ENCODE measurements at places on chromosomes 5 and 9. TPM values are rescaled to one million over a fixed set of nuclear protein-coding genes. Genes with fewer than 3 reads are reported as not detected.

The PKD2L2 gene
- total RNA-seq, result not detected

The CCL28 gene
- 18.0 TPM for total RNA-seq

The GBGT1 gene
- 4.0 TPM for total RNA-seq

The OR13C4 gene
- total RNA-seq, result not detected

The RANBP3L gene
- total RNA-seq, result not detected

The LCN6 gene
- not detected for total RNA-seq

The CDC20B gene
- 0.28 TPM for total RNA-seq

The IL9 gene
- not detected for total RNA-seq

The NPR3 gene
- total RNA-seq, result not detected

The FOXE1 gene
- total RNA-seq, result not detected

The SNX2 gene
- 43.0 TPM for total RNA-seq

The IL13 gene
- total RNA-seq, result 0.30 TPM

The PTPRD gene
- total RNA-seq, result not detected

The SPINK13 gene
- total RNA-seq, result not detected

The CMBL gene
- 2.8 TPM for total RNA-seq

The PHAX gene
- total RNA-seq, result 39.9 TPM

The HEMGN gene
- total RNA-seq, result 1.1 TPM

The RAD1 gene
- 30.6 TPM for total RNA-seq

The SLC6A19 gene
- not detected for total RNA-seq

The IL31RA gene
- not detected for total RNA-seq

The GNA14 gene
- total RNA-seq, result not detected

The CCL27 gene
- 0.43 TPM for total RNA-seq

The FOXD1 gene
- 0.14 TPM for total RNA-seq

The IFNB1 gene
- 0.37 TPM for total RNA-seq

The NSD1 gene
- total RNA-seq, result 101 TPM

The PCDHGA6 gene
- total RNA-seq, result 0.28 TPM

The CCL21 gene
- not detected for total RNA-seq

The EIF4E1B gene
- not detected for total RNA-seq

The IL3 gene
- total RNA-seq, result not detected

The GAS1 gene
- total RNA-seq, result 0.61 TPM

The SFXN1 gene
- 194 TPM for total RNA-seq

The ACSL6 gene
- total RNA-seq, result 34.6 TPM

The PRLR gene
- total RNA-seq, result not detected

The C9orf50 gene
- not detected for total RNA-seq

The IL33 gene
- not detected for total RNA-seq

The OSMR gene
- total RNA-seq, result not detected

The PGM5 gene
- not detected for total RNA-seq

The MYMK gene
- not detected for total RNA-seq

The FBP2 gene
- total RNA-seq, result not detected

The NNT gene
- 108 TPM for total RNA-seq

The AK3 gene
- 40.1 TPM for total RNA-seq

The ROPN1L gene
- total RNA-seq, result 1.5 TPM

The LCN12 gene
- total RNA-seq, result 0.91 TPM

The FOXD4L6 gene
- not detected for total RNA-seq

The ALDOB gene
- not detected for total RNA-seq

The SUSD1 gene
- total RNA-seq, result 8.7 TPM

The FOXD4L4 gene
- 0.55 TPM for total RNA-seq

The PCDHB2 gene
- not detected for total RNA-seq

The CPLANE1 gene
- total RNA-seq, result 10.3 TPM

The SPATA31C1 gene
- total RNA-seq, result not detected

The MZB1 gene
- total RNA-seq, result 22.6 TPM

The PTGES gene
- not detected for total RNA-seq

The CSNK1G3 gene
- total RNA-seq, result 60.3 TPM

The CER1 gene
- total RNA-seq, result not detected

The ZNF883 gene
- total RNA-seq, result 1.1 TPM

The PCDHA1 gene
- not detected for total RNA-seq

Data from activated naive CD8-positive, alpha-beta T cell treated with anti-CD3 and anti-CD28 coated beads, Interleukin-2, amount 10 ng/mL, durations not matched to agents 7 days and 5 days (primary cell).